Fibroblast of lung (primary cell): ENCODE measurements at places on chromosomes 13 and 19. TPM values are rescaled to one million over a fixed set of nuclear protein-coding genes. Genes with fewer than 3 reads are reported as not detected.

DNA sequence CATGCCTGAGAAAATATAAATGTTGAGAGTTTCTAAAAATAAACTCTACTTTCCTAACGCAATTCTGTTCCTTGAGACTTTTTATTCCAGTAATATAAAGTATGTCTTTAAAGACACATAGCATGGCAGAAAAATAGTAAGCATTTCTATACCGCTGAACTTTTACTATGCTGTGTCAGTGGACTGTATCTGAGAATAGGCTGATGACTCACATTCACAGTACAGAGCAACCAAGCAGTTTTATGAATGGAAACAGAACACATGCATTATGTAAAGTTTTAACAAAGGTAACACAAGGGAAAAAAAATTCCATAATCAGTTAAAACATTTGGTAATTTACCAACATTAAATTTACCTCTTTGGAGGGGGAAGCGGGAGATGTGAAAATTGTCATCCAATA, 38.4 kb downstream of the ZDHHC20 start:
- peak; percentile 47 for DNase-seq

CGB8 gene
- not detected in 2 replicates for polyA plus RNA-seq

DNA sequence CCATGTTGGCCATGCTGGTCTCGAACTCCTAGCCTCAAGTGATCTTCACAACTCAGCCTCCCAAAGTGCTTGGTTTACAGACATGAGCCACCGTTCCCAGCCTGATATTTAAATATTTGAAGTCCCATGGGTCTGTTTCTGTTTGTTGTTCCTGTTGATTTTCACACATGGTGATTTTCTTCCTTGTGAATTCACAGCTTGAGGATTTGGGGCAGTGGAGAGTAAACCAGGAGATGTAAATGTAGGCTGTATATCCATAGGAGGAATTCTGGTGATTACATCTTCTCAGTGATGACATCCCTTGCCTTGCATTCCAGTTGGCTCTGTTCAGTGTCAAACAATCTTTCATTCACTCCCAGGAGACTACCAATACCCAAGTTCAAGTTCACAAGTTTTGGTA, 471.9 kb downstream of the KCTD12 start:
- DNase-seq, result no peak

PSG1 gene
- 16.4 and 23.3 TPM in 2 replicates for polyA plus RNA-seq

DNA sequence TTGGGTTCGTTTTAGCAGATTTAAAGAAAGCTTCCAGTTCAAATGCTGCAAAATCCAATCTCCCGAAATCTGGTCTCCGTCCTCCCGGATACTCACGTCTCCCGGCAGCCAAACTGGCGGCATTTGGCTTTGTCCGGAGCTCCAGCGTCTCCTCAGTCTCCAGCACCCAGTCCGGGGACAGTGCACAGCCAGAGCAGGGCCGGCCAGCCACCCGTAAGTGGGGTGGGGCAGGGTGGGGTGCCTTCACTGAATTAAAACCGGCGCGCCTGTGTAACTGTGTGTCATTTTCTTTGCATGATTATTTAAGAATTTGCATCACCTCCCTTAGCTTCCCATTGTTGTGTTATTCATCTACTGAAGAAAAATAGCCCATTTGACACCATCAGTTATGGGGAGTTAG, 280.6 kb downstream of the MTUS2 start:
- DNase-seq, result no peak

- DNase-seq, result no peak
Measured at GRCh38 chr19:14576363-14576762, 4.5 kb upstream of the NDUFB7 start.

SPACA4 gene
- polyA plus RNA-seq, result not detected in 2 replicates

SELENOV gene
- polyA plus RNA-seq, result not detected in 2 replicates

IL4I1 gene
- 0.09 and 0.21 TPM in 2 replicates for polyA plus RNA-seq

SBK2 gene
- polyA plus RNA-seq, result not detected in 2 replicates

PRR20A gene
- not detected in 2 replicates for polyA plus RNA-seq

GRCh38 chr13:99332456-99332855, 25.3 kb upstream of the GPR183 start:
- DNase-seq, result no peak

- no peak for DNase-seq
Measured at GRCh38 chr13:111202156-111202621, 87.1 kb downstream of the ARHGEF7 start.

DNA sequence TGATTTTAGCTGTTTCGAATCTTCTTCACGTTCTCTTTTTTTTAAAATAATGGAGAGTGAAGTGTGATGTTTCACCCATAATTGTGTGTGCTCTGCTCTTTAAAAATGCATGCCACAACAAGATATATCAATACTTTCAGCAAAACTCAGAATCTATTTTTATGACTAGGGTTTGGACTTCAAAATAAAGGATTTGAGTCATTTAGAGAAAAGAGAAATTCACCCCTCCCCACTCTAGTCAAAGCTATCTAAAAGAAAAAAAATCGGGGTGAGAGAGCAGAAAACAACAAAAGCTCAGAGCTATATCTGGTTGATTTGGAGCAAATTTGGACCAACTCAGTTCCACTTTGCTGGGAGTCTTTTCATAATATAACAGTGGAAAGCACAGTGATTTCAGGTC, 244.5 kb downstream of the DNAJC15 start:
- DNase-seq, result no peak

DNA sequence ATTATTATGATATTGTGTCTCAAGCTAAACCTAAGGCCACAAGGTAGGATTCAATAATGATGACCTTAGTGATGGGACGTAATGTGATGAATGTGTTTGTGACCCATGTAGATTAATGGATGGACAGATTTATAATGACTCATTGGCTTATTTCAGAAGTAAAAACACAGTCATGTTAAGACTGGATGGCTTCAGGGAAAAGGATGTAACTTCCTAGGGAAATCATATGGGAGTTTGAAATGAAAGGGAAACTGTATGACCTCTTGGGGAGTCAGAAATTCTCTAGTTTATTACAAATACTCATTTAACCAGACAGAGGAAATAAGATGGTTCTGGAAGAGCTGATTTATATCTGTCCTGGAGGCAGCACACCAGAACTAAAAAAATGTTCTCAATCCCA, 2.9 kb downstream of the EDNRB start:
- DNase-seq, result no peak

OLFM2 gene
- 0.15 and 11.6 TPM in 2 replicates for polyA plus RNA-seq

SIGLEC12 gene
- polyA plus RNA-seq, result not detected in 2 replicates

DNA sequence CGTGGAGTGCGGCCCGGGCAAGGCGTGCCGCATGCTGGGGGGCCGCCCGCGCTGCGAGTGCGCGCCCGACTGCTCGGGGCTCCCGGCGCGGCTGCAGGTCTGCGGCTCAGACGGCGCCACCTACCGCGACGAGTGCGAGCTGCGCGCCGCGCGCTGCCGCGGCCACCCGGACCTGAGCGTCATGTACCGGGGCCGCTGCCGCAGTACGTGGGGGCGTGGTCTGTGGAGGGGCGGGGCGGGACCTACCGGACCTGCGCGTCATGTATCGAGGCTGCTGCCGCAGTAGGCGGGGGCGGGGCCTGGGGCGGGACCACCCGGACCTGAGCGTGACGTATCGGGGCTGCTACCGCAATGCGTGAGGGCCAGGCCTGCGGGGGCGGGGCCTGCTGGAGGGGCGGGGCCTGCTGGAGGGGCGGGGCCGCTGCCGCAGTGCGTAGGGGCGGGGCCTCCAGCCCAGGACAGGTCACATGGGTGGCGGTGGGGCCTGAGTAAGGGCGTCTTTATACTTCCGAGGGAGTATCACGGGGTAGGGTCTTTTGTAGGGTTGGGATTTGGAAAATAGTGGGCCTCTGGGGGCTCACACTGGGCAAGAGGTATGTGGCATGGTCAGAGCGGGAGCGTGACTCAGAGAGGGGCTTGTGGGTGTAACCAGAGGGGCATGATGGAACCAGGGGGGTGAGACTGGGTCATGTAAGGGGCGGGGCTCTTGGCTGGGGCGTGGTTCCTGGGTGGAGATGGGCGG, 4.3 kb downstream of the FSTL3 start:
- DNase-seq, result peak; percentile 99

DNA sequence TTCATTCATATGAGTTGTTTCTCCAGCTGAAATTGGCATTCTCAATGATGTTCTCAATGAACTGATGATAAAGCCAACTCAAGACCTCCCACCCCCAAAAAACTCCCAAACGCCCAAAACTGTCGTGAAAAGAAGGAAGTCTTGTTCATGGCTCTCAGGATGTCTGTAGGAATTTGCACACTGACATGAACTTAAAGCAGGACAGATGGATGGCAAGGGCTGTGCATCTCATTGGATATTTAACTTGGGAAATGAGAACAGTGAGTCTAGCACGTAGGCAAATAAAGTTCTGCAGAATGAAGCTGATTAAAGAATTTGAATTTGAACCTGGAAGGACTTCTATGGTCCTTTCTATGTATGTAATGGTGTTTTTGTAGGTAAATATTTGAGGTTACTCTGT, 305.7 kb downstream of the SHISA2 start:
- DNase-seq, result no peak

COMMD6 gene
- 77.6 and 125 TPM in 2 replicates for polyA plus RNA-seq

DNA sequence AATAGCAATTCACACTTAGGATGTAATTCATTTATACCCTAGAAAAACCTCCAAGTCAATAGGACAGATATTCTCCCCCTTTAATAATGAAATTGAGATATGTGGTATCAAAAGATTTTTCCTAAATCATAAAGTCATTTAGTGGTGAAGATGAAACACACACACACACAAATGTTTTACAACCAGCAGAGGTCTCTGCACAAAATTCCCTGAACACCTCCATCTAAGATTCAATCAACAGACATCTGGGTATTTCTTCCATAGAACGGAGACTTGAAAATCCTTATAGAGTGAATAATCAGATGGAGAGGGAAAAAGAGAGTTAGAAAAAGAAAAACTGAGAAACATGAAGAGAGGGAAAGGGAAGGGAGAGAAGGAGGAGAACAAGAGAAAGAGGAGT, 52.8 kb downstream of the MYCBP2 start:
- DNase-seq, result no peak

CDX2 gene
- polyA plus RNA-seq, result not detected in 2 replicates

GPR180 gene
- 7.9 and 9.0 TPM in 2 replicates for polyA plus RNA-seq

- DNase-seq, result no peak
Measured at GRCh38 chr13:95098916-95099315, 202.3 kb downstream of the ABCC4 start.

DNA sequence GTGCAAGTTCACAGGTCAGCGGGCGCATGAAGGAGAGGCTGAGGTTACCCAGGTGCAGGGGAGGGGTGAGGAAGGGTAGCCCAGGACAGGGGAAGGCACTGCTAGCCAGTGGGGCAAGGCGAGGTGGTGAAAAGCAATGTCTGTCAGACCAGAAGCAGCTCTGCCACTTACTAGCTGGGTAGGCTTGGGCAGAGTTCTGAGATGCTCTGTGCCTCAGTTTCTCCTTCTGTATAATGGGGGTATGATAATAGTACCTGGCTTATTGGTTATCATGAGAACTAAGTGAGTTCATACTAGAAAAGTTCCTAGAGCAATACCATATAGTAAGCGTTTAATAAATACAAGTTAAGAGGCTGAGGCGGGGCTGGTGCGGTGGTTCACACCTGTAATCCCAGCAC, 14.3 kb upstream of the SCN1B start:
- DNase-seq, result no peak

GRCh38 chr13:21683034-21683733, 12.3 kb downstream of the FGF9 start:
- peak; percentile 89 for DNase-seq

DNA sequence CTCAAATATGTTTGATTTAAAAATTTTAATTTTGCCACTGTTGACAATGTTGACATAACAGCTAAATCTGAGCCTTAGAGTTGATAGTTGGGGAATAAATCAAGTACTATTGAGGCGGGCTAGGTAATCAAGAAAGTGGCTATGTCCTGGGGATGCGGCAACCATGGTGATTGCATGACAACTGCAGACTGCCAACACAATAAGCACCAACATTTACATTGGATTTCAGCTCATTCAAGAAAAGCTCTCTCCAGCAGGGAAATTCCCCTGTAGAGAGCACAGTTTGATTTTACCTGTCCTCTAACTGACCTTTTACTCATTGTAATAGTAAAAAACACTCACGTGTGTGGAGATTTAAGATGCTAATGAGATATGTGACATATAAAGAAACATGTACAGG, 63.1 kb downstream of the ZNF100 start:
- DNase-seq, result no peak

GRCh38 chr13:45278096-45278645, 62.8 kb downstream of the TPT1 start:
- peak; percentile 16 for DNase-seq

MAST1 gene
- 0.20 and 0.30 TPM in 2 replicates for polyA plus RNA-seq

PRKCG gene
- polyA plus RNA-seq, result not detected in 2 replicates

DNA sequence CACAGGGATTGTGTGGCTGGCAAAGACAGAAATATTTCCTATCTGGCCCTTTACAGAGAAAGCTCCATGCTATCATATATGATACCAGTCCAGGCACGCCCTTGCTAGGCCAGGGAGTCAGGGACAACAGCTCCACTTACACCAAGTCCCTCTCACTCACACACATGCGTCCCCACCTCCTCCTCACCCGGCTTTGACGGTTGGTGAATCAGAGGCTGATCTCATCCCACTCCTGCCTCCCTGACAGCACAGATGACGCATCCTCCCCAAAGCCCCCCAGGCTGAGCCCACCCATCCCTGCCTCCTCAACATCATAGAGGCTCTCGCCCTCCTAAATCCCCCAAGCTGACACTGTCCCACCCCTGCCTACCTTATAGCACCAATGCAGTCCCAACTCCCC, 62.7 kb downstream of the F2RL3 start:
- DNase-seq, result no peak

C19orf18 gene
- 0.09 and 0.17 TPM in 2 replicates for polyA plus RNA-seq

- no peak for DNase-seq
Measured at GRCh38 chr19:1233115-1233667, 4.6 kb downstream of the CBARP start.

FBN3 gene
- polyA plus RNA-seq, result not detected in 2 replicates

- DNase-seq, result peak; percentile 61
Measured at GRCh38 chr13:26679411-26680122, 81.0 kb downstream of the GPR12 start.

GRCh38 chr13:42116225-42116624, 67.8 kb downstream of the DGKH start:
- no peak for DNase-seq

KLK13 gene
- polyA plus RNA-seq, result not detected in 2 replicates

CLEC11A gene
- polyA plus RNA-seq, result 22.5 and 23.4 TPM in 2 replicates

MEIS3 gene
- polyA plus RNA-seq, result 18.5 and 30.5 TPM in 2 replicates

ZNF888 gene
- polyA plus RNA-seq, result 1.6 and 2.4 TPM in 2 replicates

DNA sequence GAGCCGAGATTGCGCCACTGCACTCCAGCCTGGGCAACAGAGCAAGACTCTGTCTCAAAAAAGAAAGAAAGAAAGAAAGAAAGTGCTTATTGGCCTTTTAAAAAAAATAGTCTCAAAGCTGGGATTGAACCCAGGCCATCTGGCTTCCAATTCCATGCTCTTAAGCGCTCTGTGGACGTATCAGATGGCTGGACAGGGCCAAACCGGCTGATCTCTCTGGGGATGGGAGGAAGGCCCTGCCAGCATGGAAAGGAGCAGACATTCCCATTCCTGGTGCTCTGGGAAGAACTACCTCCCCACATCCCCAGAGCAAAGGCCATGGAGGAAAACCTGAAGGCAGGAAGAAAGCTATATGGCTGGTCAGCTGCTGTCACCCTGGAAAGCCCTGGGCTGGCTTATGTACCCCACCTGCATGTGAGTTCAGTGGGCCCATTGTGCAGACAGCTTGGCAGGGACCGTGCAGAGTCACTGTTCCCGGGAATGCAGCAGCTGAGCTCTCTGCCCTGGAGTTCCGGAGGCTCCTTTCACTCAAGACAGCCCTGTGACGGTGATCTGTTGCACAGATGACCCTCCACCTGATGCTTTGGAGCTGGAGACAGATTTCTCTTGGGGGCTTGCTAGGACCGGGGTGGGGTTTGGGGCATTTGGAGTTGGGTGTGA, 84.3 kb downstream of the SIPA1L3 start:
- no peak for DNase-seq

GRK1 gene
- not detected in 2 replicates for polyA plus RNA-seq
